ENCODE measurements at places on chromosomes 12 and 14. TPM values are rescaled to one million over a fixed set of nuclear protein-coding genes. Genes with fewer than 3 reads are reported as not detected.

Gene KRT72
- total RNA-seq: not detected

Gene SMAGP
- total RNA-seq: 18.8 TPM

Gene PRH2
- not detected for total RNA-seq

Gene CDKN3
- total RNA-seq: 20.1 TPM

Gene AKAP5
- 0.89 TPM for total RNA-seq

Gene ENDOU
- not detected for total RNA-seq

Gene BEGAIN
- total RNA-seq: 1.4 TPM

Gene HOXC10
- total RNA-seq: not detected

Gene GALNT9
- 1.5 TPM for total RNA-seq

Gene RNF31
- 50.0 TPM for total RNA-seq

Gene SMOC1
- 4.6 TPM for total RNA-seq

Gene HOXC5
- 1.1 TPM for total RNA-seq

Gene PKP2
- total RNA-seq: 0.13 TPM

Gene SLC6A13
- not detected for total RNA-seq

Gene PTCSC3
- total RNA-seq: not detected

Gene ZNF385A
- total RNA-seq: 1.6 TPM

Gene TAS2R46
- total RNA-seq: not detected
